ENCODE measurements at places on chromosomes 4 and X. TPM values are rescaled to one million over a fixed set of nuclear protein-coding genes. Genes with fewer than 3 reads are reported as not detected.

- H3K4me1 ChIP-seq, result no peaks in the 10 kb centered on the region
- no peak overlapping the region for H3K27ac ChIP-seq
- no peak for DNase-seq
- H3K4me3 ChIP-seq, result no peak overlapping the region
Measured at GRCh38 chrX:43564953-43565352, 91.1 kb upstream of the MAOA start.

Gene SLC4A4
- 0.26 TPM for total RNA-seq

GRCh38 chrX:134171661-134172587 lies 65.1 kb upstream of the CCDC160 start:
- H3K4me1 ChIP-seq, result peaks cover 27% of the 10 kb centered on the region
- peak; percentile 51 for DNase-seq
- peak overlapping the region; percentile 97 for H3K4me3 ChIP-seq
- H3K36me3 ChIP-seq, result peaks cover 12% of the 10 kb centered on the region
- peaks cover 40% of the 10 kb centered on the region for H3K27me3 ChIP-seq
- peak overlapping the region; percentile 59 for H3K27ac ChIP-seq

- H3K4me3 ChIP-seq, result no peak overlapping the region
- peaks cover 34% of the 10 kb centered on the region for H3K27me3 ChIP-seq
- no peak for DNase-seq
- H3K4me1 ChIP-seq, result no peaks in the 10 kb centered on the region
Measured at GRCh38 chrX:151695583-151696340, 504 bp downstream of the PRRG3 start.

DNA sequence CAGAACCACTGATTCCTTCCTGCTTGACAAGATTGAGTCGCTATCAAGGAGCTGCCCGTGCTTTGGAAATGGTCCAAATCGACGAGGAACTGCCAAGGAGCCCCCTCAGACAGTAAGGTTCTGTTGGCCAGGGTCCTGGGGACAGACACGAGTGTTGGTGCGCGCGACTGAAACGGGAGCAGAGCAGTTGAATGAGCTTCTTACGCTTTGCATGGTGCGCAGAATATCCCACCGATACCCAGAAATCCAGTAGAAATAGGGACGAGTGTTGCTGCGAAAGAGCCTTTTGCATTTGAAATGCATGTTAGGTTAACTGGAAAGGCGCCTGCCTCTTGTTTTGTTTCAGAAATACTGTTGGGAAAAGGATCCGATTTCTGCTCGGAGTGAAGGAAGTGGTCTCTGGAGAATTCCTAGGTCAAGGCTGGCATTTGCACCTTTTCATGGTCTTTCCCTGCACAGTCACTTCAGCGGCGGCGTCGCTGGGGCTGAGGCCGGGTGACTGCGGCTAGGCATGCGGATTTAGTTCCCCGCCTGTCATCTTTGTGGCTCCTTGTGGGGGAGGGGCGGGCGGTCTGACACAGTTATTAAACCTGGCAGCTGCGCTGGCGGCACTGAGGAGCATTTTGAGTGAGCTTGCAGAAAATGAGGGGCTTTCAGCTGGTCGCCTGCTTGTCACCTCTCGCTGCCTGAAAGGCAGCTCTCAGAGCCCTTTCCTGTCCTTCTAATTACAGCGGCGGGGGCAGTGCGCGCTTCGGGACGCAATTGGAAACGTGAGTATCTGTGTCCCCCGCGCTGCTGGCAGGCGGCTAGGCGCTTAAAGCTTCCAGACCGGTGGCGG lies 51.5 kb upstream of the TRIM2 start:
- H3K36me3 ChIP-seq, result no peaks in the 10 kb centered on the region
- peak; percentile 82 for DNase-seq
- peaks cover 33% of the 10 kb centered on the region for H3K27me3 ChIP-seq
- peaks cover 64% of the 10 kb centered on the region for H3K4me1 ChIP-seq
- peak overlapping the region; percentile 96 for H3K4me3 ChIP-seq

DNA sequence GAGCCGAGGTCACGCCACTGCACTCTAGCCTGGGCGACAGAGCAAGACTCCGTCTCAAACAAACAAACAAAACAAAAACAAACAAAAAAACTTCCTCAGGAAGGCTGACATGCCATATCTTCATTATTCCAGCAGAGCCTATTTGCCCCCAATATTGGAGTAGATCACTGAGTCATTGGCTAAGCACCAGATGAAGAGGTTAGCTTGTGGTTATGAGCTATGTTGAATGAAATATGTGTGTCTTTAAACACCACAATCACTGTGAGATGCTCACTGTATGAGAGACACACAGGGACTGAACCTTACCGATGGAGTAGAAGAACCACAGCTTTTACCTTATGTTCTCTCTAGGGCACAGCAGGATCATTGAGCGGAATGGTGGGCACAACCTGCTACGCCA lies 122.1 kb upstream of the EOLA2 start:
- no peak overlapping the region for H3K27ac ChIP-seq
- no peak for DNase-seq
- no peaks in the 10 kb centered on the region for H3K4me1 ChIP-seq
- H3K36me3 ChIP-seq, result no peaks in the 10 kb centered on the region

Gene RASSF6
- total RNA-seq, result 0.07 TPM

Gene CLTRN
- total RNA-seq, result 1.6 TPM

DNA sequence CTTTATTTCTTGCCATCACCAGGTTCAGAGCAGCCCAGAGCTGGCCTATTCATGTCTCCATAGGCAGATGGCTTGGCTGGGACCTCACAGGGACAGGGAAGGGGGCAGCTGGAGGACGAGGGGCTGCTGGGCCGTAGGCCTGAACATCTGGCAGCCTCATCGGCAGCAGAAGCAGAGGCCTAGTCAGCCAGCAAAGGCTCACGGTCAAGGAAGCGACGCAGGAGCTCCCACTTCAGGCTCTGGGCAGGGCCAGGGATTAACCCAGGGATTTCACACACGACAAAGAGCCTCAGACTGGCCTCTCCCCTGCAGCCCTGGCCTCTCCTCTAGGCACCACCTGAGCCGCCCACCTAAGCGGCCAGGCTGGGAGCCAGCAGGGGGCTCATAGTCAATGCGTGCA lies 46.0 kb upstream of the MAN2B2 start:
- DNase-seq, result no peak
- H3K27me3 ChIP-seq, result no peaks in the 10 kb centered on the region
- no peaks in the 10 kb centered on the region for H3K4me1 ChIP-seq

Gene AFM
- total RNA-seq, result not detected

Gene NDNF
- total RNA-seq, result 0.34 TPM

Gene IL1RAPL1
- not detected for total RNA-seq

DNA sequence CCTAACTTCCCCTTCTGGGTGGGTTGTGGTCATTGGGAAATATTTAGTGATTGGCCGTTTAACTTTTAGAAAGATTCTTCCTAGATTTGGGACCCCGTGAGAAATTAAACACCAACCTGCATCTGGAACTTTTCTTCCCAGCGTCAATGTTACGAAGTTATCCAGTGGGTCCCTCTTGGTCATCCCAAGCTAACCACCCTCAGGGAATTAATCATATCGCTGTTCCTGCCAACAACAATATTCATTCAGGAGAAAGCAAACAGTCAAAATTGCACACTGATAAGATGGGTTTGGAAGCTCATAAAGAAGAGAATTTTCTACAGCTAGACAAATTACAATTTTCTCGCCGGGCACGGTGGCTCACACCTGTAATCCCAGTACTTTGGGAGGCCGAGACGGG lies 121.2 kb upstream of the STX18 start:
- H3K4me3 ChIP-seq, result no peak overlapping the region
- H3K36me3 ChIP-seq, result no peaks in the 10 kb centered on the region
- no peaks in the 10 kb centered on the region for H3K27me3 ChIP-seq
- no peak for DNase-seq
- H3K27ac ChIP-seq, result no peak overlapping the region

- H3K4me3 ChIP-seq, result no peak overlapping the region
- H3K27ac ChIP-seq, result no peak overlapping the region
- peaks cover 40% of the 10 kb centered on the region for H3K27me3 ChIP-seq
- no peaks in the 10 kb centered on the region for H3K4me1 ChIP-seq
- no peak for DNase-seq
- no peaks in the 10 kb centered on the region for H3K36me3 ChIP-seq
Measured at GRCh38 chrX:13607331-13607995, 38.1 kb downstream of the EGFL6 start.

Gene MND1
- total RNA-seq, result 38.4 TPM

GRCh38 chr4:38735870-38736269 lies 46.9 kb downstream of the TLR10 start:
- no peak overlapping the region for H3K4me3 ChIP-seq
- no peak for DNase-seq
- no peak overlapping the region for H3K27ac ChIP-seq
- peaks cover 5% of the 10 kb centered on the region for H3K4me1 ChIP-seq

DNA sequence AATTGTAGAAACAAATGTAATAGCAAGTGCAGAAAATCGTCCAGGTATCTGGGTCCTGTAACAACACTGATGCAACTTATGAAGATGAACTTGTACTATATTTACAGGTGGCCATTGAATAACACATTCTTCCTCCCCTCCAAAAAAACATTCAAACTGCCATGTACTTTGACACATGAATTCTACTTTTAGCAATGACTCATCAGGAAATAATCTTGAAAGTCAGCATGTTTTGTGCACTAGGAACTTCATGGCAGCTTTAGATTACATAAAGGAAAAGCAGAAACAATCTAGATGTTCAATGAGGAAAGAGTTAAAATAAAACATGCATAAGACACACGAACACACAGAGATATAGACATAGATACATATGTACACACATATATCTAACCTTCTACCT lies 2.5 kb downstream of the PABPC1L2A start:
- DNase-seq, result no peak
- H3K27me3 ChIP-seq, result peaks cover 34% of the 10 kb centered on the region
- no peaks in the 10 kb centered on the region for H3K4me1 ChIP-seq
- no peaks in the 10 kb centered on the region for H3K36me3 ChIP-seq

Gene CHIC1
- 6.4 TPM for total RNA-seq

Gene ABLIM2
- total RNA-seq, result 0.34 TPM

DNA sequence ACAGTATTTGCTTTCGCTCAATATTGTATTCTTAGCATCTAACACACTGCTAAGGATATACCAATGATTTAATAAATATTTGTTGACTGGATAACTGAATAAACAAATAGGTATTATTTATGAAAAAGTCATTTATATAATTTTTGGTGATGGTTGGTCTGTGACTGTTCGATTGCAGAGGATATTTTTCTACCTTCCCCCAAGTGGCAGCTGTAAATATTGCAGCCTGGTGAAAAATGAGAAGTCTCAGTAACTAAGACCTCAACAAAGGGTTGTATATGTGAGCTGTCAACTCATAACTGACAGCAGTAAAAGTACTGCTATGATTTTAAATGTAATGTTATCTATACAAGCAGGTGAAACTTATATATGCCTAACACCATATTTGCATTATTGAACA lies 36.0 kb downstream of the HTR2C start:
- no peak overlapping the region for H3K4me3 ChIP-seq
- DNase-seq, result no peak
- H3K27me3 ChIP-seq, result peaks cover 12% of the 10 kb centered on the region
- H3K36me3 ChIP-seq, result no peaks in the 10 kb centered on the region
- no peaks in the 10 kb centered on the region for H3K4me1 ChIP-seq
- no peak overlapping the region for H3K27ac ChIP-seq

DNA sequence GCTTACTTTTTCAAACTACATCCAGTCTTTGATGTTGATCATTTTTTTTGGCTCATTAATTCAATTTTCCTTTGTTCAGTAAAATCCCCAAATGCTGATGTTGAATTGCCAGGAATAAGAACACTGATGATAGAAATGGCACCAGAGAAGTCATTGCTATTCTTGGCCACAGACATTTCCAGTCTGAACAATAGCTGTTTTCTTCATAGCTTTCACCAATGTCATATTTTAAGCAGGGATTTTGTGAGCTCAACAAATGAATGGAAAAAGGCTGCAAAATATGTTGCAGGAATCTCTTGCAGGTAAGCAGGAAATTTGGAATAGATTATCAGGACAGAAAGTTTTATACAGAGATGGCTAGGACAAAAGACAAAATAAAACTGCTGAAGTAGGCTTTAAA lies 40.5 kb upstream of the GLRB start:
- H3K36me3 ChIP-seq, result no peaks in the 10 kb centered on the region
- DNase-seq, result no peak

Gene PRR32
- total RNA-seq, result not detected

- H3K4me3 ChIP-seq, result no peak overlapping the region
- H3K27ac ChIP-seq, result no peak overlapping the region
- DNase-seq, result no peak
- H3K27me3 ChIP-seq, result no peaks in the 10 kb centered on the region
Measured at GRCh38 chr4:168551945-168552695, 55.3 kb downstream of the PALLD start.

DNA sequence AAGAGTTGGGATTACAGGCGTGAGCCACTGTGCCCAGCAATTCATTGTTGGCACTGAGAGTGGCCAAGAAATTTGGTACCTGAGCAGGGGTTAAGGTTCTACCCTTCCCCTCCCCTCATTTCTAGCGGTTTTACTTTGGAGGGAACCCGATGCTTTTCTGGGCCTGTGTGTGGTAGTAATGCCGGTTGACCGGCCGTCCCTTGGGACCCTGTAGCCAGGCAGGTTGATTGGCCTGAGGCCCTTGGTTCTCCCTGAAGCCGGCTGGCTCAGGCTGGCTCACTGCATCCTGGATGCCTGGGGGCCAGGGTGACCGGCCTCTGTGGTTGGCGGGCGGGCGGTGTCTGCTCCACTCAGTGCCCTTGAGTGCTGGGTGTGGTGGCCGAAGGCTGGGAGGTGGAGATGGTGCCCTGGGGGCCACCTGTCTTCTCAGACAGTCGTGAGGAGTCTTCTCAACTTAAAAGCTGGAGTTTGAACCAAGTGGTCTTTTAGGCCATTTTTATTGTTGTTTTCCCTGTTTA lies 45.6 kb downstream of the RGS12 start:
- no peaks in the 10 kb centered on the region for H3K27me3 ChIP-seq
- H3K36me3 ChIP-seq, result no peaks in the 10 kb centered on the region
- no peak for DNase-seq
- peaks cover 19% of the 10 kb centered on the region for H3K4me1 ChIP-seq
- H3K27ac ChIP-seq, result no peak overlapping the region

DNA sequence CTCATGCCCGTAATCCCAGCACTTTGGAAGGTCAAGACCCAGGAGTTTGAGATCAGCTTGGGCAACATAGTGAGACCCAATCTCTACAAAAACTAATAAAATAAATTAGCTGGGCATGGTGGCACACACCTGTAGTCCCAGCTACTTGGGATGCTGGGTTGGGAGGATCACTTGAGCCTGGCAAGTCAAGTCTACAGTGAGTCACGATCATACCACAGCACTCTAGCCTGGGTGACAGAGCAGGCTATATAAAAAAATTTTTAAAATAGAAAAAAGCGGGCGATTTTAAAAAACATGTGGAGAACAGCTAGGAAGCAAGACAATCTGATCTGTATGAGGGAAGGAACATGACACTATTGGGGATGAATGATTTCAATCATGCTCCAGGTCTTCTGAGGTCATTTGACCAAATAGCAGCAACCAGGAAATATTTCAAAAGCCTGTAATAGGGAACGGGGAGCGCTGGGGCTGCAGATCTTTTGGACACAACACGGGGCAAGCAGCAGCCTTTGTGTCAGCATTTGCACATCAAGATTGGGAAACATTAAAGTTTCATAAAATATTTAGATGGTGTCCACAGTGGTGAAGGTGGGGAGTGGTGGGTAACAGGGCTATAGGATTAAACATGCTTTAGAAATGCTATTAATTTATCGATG lies 48.3 kb upstream of the GUCY1A1 start:
- H3K4me3 ChIP-seq, result no peak overlapping the region
- no peaks in the 10 kb centered on the region for H3K36me3 ChIP-seq
- H3K27ac ChIP-seq, result no peak overlapping the region
- H3K27me3 ChIP-seq, result peaks cover 3% of the 10 kb centered on the region
- peaks cover 6% of the 10 kb centered on the region for H3K4me1 ChIP-seq
- no peak for DNase-seq

Gene GRID2
- total RNA-seq, result not detected

All from activated T-cell treated with anti-CD3 and anti-CD28 coated beads, Interleukin-2, amount 50 U/mL, for 72 hours (primary cell).